NCI-H774 (cell line): ENCODE measurements at places on chromosomes 12 and 14.

- no peak for DNase-seq
Measured at GRCh38 chr12:97941686-97942354, 479.2 kb downstream of the RMST start.

DNA sequence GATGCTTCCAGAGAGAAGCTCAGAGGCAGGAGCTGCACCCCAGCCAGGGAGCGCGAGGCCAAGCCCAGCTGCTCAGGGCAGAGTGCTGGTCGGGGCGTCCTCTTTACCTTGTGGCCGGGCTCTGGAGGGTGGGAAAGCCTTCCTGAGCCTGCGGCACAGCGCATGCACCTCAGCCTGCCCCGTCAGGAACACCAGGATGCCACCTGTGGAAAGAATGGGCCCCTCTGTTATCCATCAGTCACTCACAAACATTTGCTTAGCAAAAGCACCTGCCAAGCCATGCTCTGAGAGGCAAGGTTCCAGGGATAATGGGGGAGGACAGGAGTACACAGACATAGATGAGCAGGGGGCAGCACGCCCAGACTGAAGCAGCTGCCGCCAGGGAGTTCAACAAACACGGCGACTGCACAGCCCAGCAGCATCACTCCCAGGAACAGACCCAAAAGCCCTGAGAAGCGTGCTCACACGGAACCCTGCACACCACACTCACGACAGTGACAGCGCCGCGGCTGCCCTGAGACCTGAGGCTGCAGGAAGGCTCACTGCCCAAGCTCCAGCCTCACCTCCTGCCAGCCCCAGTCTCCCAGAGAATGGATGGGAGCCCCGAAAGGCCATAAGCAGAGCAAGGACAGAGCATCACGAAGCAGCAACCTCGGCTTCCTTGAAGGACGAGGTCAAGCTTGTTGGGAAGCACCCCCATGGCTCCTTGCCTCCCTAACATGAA, 21.8 kb downstream of the DHX37 start:
- DNase-seq: peak; percentile 6

- DNase-seq: no peak
Measured at GRCh38 chr14:59585891-59586554, 9.4 kb upstream of the CCDC175 start.

- DNase-seq: no peak
Measured at GRCh38 chr12:62647586-62647985, 181.0 kb downstream of the MON2 start.

- no peak for DNase-seq
Measured at GRCh38 chr12:122979001-122979907, 1.2 kb upstream of the ARL6IP4 start.

DNA sequence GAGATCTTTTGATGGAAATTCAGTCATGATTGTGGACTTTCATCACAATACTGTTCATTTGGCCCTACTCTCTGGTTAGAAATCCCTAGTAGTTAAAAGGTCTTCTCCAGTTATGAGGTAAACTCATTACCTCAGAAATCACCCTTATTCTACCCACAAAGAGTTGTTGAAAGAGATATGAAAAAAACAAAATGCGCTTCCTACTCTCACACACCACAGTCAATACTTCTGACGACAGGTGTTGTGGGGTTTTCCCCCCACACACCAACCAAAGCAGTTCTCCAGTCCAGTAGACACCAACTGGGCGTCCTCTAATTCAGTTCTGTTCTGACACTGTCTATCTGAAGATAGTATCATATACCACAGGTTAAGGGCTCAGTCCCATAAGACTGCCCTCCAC, 54.9 kb downstream of the TRMT5 start:
- DNase-seq: no peak

DNA sequence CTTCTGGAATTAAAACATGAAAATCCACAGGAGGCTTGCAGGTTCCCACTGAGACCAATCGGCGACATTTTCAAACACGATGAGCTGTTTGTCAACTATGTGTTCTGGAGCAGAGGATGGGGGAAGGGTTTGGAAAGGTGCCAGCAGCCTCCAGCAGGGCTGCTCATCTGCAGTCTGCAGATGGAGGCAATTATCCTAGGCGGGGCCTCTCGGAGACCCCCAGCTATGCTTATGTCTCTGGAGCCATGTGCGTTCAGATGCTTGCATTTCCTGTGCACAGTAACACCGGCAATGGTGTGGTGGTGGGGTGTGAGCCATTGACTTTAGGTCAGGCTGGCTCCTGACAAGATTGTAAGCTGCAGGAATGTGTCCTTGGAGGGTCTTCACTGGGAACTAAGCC, 51.7 kb downstream of the RPH3A start:
- no peak for DNase-seq

GRCh38 chr12:128510511-128510910, 243.5 kb downstream of the TMEM132C start:
- no peak for DNase-seq

DNA sequence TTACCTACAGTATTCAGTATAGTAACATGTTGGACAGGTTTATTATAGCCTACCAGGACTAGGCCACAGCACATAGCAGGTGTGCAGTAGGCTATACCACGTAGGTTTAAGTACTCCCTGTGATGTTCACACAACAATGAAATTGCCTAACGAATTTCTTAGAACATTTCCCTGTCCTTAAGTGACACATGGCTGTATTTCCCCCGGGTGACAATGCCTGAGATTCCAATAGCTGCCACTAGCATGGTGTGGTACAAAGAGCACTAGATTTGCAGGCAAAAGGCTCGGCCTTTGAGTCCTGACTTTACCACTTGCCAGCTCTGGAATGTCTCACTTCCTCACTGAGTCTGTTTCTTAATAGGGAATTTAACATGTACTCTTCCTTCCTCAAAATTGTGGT, 19.7 kb downstream of the PTPN21 start:
- no peak for DNase-seq

DNA sequence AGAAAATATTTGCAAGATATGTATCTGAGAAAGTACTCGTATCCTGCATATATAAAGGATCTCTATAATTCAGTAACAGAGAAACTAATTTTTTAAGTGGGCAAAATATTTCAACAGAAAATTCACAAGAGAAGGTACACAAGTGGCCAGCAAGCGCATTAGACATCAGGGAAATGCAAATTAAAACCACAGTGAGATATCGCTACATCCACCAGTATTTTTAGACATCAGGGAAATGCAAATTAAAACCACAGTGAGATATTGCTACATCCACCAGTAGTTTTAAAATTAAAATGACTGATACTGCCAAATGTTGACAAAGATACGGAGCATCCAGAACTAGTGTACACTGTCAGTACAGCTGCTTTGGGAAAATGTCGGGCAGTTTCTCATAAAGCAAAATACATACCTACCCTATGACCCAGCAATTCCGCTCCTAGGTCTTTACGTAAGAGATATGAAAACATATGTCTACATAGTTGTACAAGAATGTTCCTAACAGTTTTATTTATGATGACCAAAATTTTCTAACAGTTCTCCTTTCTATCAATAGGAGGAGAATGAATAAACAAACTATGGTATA, 2.8 kb upstream of the KCNK13 start:
- DNase-seq: no peak

GRCh38 chr12:111248236-111249017, 120.5 kb downstream of the PHETA1 start:
- no peak for DNase-seq

DNA sequence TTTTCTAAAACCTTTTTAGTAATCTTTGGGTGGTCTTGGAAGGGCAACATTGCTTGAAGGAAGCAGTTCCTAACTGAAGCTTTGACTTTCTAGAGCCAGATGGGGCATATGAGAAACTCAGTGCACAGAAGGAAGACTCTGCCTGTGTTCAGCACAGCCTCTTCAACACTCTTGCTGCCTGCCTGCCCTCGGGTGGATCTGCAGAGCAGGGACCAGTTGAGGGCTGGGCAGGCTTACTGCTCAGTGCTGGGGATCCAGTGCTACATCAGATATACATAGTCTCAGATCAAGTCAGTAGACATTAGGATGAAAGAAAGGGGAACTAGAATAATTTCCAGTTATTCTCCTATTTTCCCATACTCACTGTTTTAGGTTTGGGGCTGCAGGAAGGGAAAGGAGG, 29.5 kb upstream of the TMX1 start:
- DNase-seq: peak; percentile 25

DNA sequence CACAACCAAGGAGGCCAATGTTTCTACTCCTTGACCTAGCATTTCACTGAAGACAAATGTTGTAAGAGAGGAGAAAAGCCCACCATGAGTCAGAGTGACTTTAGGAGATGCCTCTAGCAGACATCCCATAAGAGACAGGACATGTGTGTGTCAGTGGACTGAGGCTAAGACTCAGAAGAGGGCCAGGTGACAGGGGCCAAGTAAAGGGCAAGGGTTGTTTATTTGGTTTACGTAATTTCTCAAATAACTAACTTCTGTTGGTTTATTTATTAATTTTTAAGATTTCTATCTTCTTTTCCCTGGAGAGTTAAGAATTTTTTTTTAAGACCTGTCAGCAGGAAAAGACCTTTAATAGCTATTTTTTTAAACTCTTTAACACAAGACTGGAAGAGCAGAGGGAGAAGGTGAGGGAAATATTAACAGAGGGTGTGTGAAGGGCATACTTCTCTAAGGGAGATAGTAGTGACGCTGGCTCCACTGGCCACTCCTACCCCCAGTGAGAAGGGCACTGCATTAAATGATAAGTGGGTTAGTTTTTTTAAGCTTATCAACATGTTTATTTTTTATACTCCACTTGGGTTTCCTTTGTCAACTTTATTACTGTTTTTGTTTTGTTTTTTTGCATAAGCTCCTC, 3.4 kb downstream of the PNP start:
- DNase-seq: no peak

- no peak for DNase-seq
Measured at GRCh38 chr14:101150039-101150610, 246.6 kb upstream of the RTL1 start.

DNA sequence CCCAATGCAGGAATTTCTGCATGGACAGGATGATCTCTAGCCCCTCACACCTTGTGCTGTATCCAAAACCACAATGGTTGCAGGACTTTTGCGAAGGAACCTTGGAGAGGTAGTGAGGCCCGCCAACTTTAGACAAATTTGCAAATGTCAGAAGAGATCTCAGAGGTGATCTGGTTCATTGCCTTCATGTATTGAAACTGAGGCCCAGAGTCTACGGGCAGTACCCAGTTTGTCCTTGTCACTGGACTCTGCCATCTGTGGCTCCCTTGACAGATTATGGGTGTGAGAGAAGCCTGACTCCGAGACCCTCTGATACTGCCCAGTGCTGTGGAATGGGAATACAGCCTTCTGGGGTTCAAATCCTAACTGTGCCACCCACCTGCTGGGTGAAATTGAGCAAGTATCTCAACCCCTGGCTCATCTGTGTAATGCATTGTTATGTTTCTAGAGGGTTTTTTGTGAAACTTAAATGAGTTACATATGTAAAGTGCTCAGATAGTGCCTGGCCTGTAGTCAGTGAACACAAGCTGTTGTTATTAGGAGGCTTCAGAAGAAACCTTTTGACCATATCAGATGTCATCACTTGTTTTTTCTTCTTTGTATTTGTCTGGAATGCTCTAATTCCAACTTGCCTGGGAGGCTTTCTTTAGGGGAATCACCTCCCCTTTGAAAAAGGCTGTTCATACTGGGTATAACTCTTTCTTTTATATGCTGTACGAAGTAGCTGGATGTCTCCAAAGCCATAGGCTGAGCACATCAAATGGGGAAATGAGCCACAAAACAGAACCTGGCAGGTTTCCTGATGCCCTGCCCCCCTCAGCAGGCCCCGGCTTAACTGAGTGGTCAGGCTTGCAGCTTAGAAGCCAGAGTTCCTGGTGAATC, 71.4 kb upstream of the SRSF5 start:
- DNase-seq: no peak

DNA sequence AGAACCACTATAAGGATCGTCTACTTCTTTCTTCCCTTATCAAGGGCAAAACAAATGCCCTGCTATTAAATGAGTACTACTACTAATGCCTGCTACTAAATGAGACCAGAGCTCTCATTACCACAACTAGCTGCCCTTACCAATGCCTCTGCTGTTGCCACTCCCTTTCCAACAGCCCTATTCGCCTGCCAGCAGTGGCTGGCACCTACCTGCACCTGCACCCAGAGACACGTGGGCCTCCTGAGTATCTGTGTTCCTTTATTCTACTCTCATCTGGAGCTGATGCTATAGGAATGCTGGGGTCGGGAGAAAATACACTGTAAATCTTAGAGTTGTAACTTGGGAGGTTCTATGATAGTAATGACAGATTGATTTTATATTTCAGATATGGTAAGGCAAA, 174.7 kb downstream of the SLC2A13 start:
- no peak for DNase-seq

- no peak for DNase-seq
Measured at GRCh38 chr12:105956662-105957457, 181.9 kb downstream of the NUAK1 start.

GRCh38 chr14:49991491-49991890, 98.6 kb downstream of the ARF6 start:
- no peak for DNase-seq

DNA sequence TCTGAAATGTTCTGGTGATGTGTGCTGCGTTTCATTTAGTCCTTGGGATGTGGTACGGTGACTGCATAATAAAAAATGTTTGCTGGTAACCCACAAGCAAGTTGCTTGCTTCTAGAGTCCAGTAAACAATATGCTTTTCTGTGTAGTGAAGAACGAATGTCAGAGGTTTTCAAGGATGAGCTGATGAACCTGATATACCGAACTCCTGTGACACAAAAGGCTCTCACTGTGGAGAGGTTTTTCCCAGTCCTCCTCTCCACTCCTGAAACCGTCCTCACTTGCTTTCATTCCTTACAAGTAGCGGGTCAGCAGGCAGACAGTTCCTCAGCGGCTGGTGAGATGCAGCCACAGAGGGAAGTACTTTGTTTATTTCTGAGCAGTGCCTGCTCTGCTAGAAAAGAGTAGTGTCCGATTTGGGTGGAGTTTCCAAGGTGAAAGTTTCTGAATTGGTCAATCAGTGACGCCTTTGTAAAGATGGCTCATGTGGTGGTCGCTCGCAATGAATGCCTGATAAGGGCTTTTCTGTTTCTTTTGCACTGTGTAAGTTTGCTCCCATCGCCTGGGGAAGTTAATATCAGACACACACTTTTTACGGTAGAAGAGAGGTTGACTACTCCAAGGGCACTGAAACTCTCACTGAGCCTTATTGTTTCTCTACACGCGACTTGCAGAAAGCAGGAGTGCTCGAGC, 3.0 kb downstream of the ETV6 start:
- no peak for DNase-seq

DNA sequence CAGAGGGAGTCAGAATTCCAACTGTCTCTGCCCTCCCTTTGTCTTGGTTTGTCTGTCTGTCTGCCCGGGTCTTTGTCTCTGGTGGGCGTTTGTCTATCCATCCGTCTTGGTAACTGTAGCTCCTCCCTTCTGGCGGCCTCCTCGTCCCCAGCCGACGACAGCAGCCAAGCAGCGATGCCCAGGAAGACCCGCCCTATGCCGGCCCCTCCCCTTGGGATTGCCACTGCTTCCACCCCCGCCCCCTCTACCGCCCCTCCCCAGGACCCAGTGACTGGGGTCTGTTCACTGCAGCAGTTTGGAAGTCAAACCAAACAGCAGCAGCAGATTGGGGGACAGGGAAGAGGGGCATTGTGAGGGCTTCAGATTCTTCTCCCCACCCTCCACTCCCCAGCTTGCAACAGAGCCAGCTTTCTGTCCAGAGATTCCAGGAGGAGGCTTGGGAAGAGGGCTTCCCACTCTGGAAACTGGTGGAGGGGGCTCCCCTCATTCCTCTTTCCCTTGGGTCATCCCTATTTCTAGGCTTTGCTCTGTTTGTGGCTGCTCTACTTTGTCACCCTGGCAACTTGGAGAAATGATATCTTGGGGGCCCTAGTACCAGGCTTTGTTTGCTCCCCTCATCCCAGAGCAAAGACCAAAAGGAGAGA, 2.4 kb upstream of the RARG start:
- no peak for DNase-seq
